ENCODE measurements at places on chromosomes 16 and 17.

GRCh38 chr17:73733517-73733916 lies 89.3 kb upstream of the SDK2 start:
- no peak for DNase-seq

GRCh38 chr17:2798678-2799077 lies 2.4 kb downstream of the RAP1GAP2 start:
- no peak for DNase-seq

DNA sequence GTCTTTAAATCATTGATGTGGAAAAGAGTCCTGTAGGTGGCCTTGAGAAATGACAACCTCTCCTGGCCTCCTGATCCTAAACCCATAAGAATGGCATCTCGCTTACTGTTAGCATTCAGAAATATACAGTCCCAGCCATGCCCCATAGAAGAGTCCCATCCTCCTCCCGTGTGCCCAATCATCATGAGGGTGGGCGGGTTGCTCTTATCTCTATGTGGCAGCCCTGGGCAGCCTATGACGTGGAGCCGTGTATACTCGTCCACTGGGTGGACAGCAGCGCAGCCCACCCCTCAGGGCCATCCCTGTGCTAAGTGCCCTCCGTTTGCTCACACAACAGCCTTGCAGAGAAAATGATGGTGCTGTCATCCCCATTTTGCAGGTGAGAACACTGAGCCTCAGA lies 105.3 kb downstream of the AMFR start:
- DNase-seq = no peak

DNA sequence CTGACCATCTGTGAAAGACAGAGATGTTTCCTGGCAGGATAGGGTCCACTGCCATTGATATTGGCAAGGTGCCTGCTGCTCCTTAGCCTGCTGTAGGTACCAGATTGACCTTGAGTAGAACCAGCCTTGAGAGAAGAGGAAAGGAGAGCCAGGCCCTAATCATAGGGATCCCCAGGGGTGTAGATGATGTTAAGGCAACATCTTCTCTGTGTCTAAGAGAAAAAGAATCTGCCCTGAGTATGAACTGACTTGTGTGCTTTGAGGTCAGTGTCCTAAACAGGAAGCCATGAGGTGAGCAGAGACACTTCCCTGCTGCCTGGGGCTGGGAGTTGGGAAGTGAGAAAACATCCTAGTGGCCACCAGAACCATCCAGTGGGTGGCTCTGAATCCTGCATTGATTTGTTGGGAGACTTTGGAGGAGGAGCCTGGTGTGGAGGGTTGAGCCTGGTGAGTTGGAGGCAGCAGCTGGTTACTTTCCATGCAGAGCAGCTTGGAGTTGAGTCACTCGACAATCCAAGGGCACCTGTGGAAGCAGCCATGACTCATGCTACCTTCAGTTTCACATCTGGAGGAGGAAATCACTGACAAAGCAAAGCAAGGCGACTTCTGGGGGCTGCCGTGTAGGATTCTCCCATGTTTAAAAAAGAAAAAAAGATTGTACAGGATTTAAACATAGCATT lies 47.8 kb downstream of the BMERB1 start:
- DNase-seq = peak; percentile 6

GRCh38 chr16:5447734-5448133 lies 350.1 kb upstream of the EEF2KMT start:
- DNase-seq = no peak

DNA sequence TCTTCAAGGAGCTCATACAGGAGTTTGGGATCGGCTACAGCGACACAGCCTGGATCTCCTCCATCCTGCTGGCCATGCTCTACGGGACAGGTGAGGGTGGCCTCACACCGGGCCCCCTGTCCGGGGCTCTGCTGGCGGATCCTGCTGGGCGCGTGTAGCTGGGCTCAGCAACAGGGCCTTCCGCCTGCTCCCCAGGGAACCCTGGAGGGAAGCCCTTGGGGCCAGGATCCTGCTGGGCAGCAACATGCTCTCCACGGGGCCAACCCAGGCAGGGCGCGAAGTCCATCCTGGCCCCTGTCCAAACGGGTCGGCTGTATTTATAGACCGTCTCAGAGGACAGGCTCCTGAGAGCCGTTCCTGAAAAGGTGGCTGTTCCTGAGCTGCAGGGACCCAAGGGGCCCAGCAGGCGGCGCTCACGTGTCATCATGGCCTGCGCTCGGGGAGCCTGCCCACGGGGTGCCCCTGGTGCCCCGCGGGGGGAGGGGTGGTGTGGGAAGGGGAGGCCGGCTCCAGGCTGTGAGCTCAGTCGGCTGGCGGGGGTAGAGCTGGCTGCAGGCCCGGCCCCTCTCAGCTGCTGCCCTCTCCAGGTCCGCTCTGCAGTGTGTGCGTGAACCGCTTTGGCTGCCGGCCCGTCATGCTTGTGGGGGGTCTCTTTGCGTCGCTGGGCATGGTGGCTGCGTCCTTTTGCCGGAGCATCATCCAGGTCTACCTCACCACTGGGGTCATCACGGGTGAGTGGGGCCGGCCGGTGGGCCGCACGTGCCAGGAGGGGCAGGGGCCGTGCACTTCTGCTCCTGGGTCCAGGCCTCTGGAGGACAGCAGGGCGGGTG lies 7.5 kb downstream of the SLC16A3 start:
- DNase-seq = peak; percentile 65

DNA sequence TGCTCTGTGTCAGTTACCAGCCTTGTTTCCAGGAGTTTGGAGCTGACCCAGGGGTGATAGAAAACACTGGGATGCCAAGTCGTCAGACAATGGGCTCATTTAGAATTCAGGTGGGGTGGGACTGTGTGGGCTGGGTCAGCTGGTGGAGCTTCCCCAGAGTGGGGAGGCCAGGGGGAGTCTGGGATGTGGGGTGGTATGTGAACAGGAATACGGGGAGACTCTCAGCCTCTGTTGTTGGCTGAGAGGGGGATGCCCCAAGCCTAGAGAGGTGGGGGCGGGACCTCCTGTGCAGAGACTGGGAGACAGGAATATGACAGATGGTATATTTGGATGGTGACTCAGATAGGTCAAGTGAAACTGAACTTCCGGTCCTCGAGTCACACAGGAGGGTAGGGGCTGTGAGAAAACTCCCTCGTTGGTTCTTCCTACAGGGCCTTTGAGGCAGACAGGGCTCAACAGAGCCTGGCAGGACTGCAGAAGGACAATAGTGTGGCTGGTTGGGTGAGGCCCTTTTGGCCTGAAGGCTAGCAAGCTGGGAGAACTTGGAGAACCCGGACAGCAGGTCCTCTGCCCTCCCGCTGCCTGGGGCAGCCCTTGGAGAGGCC lies 23.7 kb downstream of the CDH1 start:
- DNase-seq = no peak

- peak; percentile 25 for DNase-seq
These were observed 970 bp upstream of the TRAF7 start for GRCh38 chr16:2154533-2155090.

- DNase-seq = peak; percentile 40
These were observed 17.2 kb downstream of the SREBF1 start for GRCh38 chr17:17819561-17819995.

DNA sequence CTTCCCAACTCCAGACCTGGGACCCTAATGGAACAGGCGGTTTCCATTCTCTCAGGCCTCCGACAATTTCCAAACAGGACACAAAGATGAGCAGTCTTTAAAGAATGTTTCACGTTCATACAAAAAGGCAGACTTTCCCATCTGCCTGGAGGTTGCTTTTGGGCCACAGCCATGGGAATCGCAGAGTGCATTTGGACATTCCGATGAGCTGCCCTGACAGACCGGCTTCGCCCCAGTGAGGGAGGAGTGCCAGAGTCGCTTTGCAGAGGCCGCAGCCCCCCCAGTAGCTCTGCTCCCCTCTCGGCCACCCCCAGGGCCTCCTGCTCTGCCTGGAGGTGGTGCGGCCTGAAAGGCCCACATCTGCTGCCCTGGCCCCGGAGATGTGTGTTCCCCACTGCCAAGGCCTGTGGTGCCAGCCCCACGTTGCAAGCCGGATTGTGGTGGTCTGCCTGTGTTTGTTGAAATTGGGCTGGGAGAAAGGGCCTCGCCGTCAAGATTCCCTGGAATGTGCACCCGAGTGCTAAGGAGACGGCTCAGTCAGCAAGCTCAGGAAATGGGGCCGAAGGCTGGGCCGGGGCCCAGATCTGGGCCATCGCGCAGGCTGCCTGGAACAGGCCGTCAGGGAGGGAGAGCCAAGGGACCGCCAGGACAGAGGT lies 89.8 kb downstream of the C16orf95 start:
- no peak for DNase-seq

DNA sequence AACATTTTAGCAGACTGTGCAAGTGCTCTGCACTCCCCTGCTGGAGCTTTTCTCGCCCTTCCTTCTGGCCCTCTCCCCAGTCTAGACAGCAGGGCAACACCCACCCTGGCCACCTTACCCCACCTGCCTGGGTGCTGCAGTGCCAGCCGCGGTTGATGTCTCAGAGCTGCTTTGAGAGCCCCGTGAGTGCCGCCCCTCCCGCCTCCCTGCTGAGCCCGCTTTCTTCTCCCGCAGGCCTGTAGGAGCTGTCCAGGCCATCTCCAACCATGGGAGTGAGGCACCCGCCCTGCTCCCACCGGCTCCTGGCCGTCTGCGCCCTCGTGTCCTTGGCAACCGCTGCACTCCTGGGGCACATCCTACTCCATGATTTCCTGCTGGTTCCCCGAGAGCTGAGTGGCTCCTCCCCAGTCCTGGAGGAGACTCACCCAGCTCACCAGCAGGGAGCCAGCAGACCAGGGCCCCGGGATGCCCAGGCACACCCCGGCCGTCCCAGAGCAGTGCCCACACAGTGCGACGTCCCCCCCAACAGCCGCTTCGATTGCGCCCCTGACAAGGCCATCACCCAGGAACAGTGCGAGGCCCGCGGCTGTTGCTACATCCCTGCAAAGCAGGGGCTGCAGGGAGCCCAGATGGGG lies 3.1 kb downstream of the GAA start:
- no peak for DNase-seq

GRCh38 chr17:63029541-63029940 lies 63.5 kb downstream of the TANC2 start:
- DNase-seq = no peak

DNA sequence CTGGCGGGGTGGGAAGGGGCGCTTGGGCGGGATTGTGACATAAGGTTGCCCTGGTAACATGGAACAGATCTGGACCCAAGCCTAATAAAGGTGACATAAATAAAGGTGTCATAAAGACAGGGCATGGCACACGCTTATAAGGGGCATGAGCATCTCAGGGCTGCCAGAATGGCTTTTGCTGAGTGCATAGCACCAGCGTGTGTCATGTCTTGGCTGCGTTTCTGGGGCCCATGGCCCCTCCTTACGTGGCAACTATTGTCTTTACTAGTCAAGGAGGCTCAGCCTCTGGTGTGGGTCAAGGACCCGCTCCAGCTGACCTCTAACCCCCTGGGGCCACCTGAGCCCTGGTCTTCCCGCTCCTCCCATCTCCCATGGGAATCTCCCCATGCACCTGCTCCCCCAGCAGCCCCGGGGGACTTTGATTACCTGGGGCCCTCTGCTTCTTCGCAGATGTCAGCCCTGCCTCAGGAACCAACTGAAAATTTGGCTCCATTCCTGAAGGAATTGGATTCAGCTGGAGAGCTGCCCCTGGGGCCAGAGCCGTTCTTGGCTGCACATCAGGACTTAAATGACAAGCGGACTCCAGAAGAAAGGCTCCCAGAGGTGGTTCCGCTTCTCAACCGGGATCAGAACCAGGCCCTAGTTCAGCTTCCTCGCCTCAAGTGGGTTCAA lies 13.9 kb downstream of the LRRC37B start:
- DNase-seq = no peak

DNA sequence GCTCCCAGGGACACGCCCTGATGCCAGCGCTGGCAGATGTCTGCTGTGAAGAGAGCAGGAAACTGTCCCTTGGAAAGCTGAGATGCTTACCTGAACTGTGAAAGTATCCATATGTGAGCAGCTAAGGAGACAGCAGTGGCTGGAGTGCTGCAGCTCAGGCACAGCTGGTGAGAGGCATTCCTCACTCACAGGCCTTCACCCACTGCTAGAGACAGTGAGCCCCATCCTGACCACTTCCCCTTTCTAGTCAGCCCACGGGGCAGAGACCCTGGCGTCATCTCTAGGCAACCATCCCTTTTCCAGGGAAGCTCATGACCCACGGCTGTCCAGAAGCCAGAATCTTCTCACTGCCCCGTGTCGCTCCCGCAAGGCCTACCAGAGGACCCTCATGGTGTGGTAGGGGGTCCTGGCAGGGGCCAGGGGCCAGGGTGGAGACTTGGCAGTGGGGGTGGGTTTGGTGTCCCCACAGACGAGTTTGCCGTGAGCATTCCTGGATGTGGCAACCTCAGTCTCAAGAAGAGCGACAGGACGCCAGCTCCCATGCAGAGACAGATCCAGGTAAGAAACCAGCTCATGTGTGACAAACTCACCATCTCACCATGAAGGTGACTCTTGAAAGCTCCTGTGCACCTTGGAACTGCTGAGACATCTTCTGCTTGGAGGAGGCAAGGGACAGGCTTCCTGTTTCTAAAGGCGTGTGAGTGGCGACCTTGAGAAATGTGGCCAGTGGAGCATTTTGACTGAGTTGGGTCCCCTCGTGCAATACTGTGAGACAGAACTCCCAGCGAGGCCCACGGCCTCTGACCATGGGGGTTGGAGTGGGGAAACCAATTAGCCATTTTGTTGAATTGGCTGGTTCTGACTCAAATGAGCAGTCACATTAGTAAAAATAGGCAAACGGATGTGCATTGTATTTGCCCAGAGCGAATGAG lies at the start of gene SCIMP:
Gene SCIMP, minus strand, starts transcription at position 216 of the 932 bp plus-strand sequence. Its CDS starts 105 bp downstream, at position 111.
- no peak for DNase-seq

DNA sequence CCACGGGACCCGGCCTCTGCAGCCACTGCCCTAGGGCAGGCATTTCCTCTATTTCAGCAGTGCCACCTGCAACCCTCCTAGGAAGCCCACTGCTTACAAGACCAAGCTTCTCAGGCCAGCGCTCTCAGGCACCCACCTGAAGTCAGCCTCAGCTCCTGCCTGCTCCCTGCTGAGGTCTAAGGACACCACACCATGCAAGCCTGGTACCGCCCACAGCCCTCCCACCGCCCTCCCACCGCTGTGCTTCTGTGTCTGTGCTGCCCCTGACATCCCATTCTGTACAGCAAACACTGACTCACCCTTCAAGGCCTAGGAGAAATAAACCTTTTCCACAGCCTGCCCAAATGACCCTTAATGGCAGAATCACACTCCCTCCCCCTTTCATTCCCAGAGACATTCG lies 6.3 kb downstream of the CLUH start:
- DNase-seq = no peak

All from activated CD4-positive, alpha-beta T cell treated with anti-CD3 and anti-CD28 coated beads, Interleukin-2, amount 50 U/mL, for 4 hours (primary cell).